ENCODE measurements at places on chromosomes 1 and 21.

GRCh38 chr1:229023651-229024300, 247.1 kb upstream of the RAB4A start:
- DNase-seq, result no peak

DNA sequence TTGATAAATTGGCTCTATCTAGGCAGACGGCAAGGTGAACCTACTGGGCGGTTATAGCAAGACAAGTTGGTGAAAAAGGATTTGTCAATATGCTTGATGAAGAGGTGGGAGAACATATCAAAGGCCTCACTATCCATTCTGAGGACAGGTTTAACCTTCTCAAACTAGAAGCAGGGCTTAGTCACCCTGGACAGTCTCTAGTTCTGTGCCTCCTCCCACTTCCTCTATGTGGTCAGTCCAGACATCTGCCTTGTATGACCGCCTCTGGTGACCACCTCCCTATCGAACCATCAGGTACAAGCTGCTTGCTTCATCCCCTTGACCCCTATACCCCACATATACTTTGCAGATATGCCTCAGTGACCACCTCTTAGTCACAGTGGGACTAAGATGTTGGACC, 2.3 kb upstream of the SCYL3 start:
- DNase-seq, result no peak

DNA sequence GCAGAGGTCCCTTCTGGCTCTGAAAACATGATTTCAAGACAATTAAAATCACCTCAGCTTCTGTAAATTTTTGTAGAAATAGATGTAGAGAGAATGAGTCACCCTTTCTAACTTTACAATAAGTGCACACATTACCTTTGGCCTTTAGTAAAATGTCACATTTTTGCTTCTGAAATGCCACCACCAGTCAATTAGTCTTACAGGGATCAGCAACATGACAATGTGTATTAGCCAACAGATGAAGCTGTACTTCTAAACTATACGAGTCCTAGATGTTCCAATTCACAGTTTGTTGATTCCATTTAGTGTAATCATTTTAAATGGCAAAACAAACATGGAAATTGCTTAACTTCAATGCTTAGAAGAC, 23.1 kb downstream of the C21orf91 start:
- no peak for DNase-seq

DNA sequence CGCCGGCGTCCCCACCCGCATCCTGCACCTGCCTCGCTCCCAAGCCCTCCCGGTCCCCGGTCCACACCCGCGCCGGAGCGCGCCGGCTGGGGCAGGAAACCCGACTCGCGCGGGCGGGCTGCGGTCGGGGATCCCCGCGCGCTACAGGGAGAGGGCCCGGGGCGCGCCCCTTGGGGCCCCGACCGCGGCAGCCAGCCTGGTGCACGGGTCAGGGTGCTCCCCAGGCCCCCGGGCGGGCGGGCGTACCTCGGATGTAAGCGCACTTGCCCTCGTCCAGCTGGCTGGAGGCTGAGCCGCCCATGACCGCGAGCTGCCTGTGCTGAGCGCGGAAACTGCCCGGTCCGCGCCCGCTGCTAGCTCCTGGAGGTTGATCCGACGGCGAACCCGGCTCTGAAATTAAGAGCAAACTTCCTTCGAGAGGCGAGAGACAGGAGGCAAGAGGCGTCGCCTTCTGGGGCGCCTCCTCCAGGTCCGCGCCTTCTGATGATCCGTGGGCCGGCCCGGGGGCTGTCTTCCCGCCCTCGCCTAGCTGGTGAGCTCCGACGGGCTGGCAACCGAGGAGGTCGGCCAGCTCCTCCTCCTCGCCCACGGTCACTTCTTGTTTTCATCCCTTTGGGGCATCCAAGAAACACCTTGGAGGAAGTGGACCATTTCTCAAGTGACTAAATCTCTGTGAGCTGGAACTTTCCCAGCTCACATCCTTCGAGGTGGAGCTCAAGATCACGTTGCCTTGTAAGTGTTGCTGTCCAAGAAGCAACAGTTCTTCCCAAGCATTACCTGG, at the start of gene NIBAN1:
NIBAN1 (minus strand) TSS at position 453 of the 781 bp plus-strand sequence; CDS start at position 301, 152 bp downstream.
- DNase-seq, result peak; percentile 18

GRCh38 chr1:112237983-112238545, 157.9 kb upstream of the CTTNBP2NL start:
- no peak for DNase-seq

- DNase-seq, result peak; percentile 76
Observed at GRCh38 chr21:41425954-41426675, at the start of gene MX1. MX1 (plus strand) TSS chr21:41426239; CDS start chr21:41432071, 5,832 bp downstream.

GRCh38 chr1:992362-992761, 7.5 kb downstream of the HES4 start:
- no peak for DNase-seq

DNA sequence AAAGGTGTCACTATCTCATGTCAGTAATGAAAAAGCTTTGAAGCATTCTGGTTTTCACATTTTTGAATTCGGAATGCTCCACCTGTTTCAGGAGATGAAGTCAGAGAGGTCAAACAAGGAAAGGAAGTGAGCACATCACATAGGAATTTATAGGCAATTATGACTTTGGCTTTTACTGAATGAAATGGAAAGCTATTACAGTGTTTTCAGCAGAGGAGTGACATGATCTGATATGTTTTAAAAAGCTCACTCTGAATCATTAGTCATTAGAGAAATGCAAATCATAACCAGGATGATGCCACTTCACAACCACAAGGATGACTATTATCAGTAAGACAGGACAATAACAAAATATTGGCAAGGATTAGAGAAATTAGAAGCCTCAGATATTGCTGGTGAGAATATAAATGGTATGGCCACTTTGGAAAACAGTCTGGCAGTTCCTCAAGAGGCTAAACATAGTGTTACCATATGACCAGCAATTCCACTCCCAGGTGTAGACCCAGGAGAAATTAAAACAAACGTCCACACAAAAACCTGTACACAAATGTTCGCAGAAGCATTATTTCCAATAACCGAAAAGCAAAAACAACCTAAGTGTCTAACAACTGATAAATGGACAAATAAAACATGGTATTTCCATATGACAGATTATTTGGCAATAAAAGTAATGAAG, 7.5 kb downstream of the TAF1A start:
- no peak for DNase-seq

DNA sequence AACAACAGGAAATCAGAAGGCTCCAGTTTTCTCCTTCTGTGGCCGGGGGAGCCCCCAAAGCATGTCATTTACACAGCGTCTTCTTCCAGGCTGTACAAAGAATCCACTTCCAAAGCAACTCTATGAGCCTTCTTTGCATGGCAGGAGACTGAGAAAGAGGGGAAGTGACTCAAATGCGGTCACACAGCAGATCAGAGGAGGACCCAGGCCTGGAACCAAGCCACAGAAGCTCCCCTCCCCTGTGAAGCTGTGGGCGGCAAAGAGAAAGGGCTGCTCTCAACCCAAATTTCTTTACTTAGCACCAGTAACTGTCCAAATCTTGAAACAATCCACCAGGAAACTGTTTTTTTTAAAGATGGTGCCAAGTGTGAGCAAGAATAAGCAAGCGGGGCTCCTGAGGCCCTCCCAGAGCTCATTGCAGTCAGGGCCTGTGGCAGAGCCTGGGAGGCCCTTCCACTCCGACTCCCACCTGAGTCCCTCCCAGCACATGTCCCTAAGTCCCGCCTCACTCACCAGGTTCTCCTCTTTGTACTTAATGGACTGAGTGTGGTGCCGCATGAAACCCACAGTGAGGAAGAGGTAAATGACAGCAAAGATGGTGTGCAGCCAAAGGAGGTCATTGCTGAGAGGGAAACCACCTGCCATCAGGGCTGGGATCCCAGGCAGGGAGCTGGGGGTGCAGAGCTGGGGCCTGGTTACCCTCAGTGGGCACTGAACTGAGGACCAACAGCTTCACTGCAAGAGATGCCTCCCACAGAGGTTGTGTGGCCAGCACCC, 15.9 kb downstream of the TMEM63A start:
- DNase-seq, result peak; percentile 43

DNA sequence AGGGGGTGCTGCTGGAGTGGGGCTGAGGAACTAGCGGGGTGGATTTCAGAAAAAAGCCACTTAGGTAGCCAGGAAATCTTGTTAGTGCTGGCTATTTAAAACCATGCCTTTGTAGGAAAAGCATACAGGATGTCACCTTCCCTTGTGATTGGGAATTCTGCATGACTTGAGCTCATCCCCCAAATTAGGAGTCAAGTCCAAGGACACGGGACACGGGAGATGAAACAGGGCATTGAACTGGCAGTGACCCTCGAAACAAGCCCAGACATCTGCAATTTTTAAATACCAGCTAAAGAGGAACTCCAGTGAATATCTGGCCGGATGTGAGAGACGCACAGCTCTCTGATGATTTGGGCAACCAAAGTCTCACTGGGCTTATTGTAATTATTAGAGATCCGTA, 32.8 kb downstream of the C2CD2 start:
- no peak for DNase-seq

GRCh38 chr1:20648438-20648837, 12.7 kb downstream of the DDOST start:
- DNase-seq, result no peak

GRCh38 chr1:56986397-56986796, 20.6 kb upstream of the C8B start:
- no peak for DNase-seq

DNA sequence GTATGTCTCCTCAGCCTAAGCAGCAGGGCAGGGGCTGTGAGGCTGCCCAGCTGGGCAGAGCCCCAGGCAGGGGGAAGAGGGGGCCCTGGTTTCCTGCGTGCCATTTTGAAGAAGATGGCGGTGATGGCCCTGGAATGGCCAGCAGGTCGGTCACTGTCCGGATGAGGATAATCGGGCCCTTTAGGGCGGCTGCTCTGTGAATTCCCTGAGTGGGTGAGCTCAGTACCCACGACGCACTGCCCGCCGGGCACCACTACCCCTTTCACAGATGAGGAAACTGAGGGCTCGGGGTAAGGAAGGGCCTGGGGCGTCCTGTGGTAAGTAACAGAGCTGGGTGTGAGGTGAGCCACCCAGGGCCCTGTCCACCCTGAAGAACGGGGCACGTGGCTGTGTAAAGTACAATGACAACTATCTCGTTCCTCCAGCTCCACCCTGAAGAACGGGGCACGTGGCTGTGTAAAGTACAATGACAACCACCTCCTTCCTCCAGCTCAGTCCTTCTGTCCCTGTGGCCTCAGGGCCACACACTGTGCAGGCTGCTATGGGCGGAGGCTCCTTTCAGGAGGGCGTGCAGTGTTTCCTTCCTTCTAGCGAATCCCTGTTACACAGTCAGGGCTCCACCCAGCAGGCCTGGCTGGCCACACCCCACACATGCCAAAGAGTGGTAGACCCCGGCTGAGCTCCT, 23.2 kb downstream of the ITGB2 start:
- DNase-seq, result no peak

- peak; percentile 54 for DNase-seq
Observed at GRCh38 chr1:2300851-2301606, 72.9 kb downstream of the SKI start.

DNA sequence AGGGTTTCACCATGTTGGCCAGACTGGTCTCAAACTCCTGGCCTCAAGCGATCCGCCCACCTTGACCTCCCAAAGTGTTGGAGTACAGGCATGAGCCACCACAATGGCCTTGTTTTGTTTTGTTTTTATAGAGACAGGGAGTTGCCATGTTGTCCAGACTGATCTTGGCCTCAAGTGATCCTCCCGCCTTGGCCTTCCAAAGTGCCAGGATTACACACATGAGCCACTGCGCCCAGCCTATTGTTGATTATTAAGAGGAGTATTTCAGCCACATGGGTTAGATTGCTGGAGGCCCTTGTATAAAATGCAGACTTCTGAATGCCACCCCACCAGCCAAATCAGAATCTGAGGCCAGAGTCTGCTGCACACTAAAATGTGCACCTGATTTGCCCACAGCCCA, 57.2 kb upstream of the ANGPTL1 start:
- DNase-seq, result no peak

- DNase-seq, result no peak
Observed at GRCh38 chr1:211133393-211133835, 534 bp downstream of the KCNH1 start.

DNA sequence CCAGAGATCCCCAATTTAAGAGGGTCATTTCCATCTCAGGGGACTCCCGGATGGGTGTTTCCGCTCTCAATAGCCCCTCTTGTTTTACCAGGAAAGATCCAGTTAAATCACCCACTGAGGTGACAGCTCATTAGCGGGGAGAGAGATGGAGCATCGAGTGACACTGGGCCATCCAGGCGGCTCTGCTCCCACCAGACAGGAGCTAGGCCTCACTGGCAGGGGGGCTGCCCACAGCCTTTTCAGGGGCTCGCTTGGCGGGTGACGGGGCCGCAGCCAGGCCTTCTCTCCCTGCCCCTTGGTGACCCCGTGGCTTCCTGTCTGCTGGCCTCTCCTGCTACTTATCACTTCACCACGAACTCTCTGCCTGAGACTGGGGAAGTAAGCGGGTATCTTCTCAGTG, 26.7 kb upstream of the SPSB1 start:
- DNase-seq, result no peak

GRCh38 chr21:32297449-32297848, 1.2 kb upstream of the MRAP start:
- no peak for DNase-seq

DNA sequence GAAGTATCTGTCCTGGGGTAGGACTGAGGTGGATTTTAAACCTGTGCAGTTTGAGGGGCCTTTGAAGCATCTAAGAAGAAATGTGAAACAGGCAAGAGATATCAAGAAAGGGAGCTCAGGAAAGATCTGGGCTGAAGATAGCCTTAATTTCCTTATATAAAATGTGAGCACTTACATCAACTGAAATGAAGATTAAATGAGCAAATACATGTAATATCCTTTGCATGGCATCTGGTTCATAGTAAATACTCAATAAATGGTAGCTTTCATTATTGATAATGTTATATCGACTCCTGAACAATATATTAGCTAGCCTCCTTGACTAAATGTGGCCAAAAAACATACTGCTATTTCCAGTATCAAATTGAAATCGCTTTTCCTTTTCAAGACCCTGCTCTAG, 2.5 kb downstream of the LIN9 start:
- no peak for DNase-seq

GRCh38 chr1:116962987-116963639, 38.4 kb upstream of the CD101 start:
- DNase-seq, result no peak

- no peak for DNase-seq
Observed at GRCh38 chr21:46675595-46676280, 40.3 kb downstream of the PRMT2 start.

- DNase-seq, result no peak
Observed at GRCh38 chr1:66999640-67000400, 54.1 kb downstream of the SLC35D1 start.

- no peak for DNase-seq
Observed at GRCh38 chr1:85146972-85147359, 53.9 kb downstream of the SYDE2 start.

- DNase-seq, result no peak
Observed at GRCh38 chr1:20199403-20199802, 13.1 kb upstream of the PLA2G2C start.

- DNase-seq, result no peak
Observed at GRCh38 chr1:63135174-63135512, 187.2 kb upstream of the FOXD3 start.

Data from stimulated activated CD4-positive, alpha-beta T cell treated with anti-CD3 and anti-CD28 coated beads, Interleukin-15, amount 100 ng/mL, for 1 hour (primary cell).